Neural progenitor cell (in vitro differentiated cells): ENCODE measurements at places on chromosomes 4 and X. TPM values are rescaled to one million over a fixed set of nuclear protein-coding genes. Genes with fewer than 3 reads are reported as not detected.
A peak's percentile ranks its signal among the peaks of the same experiment; 100 is the strongest.

DNA sequence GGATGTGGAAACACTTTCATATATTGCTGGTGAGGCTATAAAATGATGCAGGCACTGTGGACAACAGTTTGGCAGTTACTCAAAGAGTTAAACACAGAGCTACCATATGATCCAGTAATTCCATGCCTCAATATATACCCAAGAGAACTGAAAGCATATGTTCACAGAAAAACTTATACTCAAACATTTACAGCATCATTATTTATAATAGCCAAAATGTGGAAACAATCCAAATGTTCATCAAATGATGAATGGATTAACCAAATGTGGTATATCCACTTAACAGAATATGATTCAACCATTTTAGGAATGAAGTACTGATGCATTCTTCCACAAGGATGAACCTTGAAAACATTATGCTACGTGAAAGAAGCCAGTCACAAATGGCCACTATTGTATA lies 603.8 kb downstream of the IQCM start:
- H3K36me3 ChIP-seq: no peaks in the 10 kb centered on the region
- H3K27me3 ChIP-seq: no peaks in the 10 kb centered on the region
- no peak overlapping the region for H3K27ac ChIP-seq
- no peaks in the 10 kb centered on the region for H3K4me1 ChIP-seq

DNA sequence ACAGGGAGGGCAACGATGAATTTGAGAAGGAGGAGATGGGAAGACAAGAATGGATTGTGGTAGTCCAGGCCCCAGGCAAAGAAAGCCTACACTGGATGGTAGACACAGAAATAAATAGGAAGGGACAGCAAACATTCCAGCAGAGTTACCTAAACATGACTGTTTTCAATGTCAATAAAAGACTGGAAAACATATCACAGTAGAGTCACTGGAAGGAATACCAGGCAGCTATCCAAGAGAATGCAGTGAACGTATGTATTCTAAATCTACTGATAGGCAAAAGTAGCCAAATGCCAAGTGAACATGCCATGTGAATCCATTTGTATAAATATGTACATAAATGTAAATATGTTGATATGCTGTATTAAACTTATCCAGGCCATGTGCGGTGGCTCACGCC lies 183.0 kb downstream of the PALLD start:
- peak overlapping the region; percentile 11 for H3K27ac ChIP-seq
- peaks cover 8% of the 10 kb centered on the region for H3K36me3 ChIP-seq
- no peak for DNase-seq
- H3K4me1 ChIP-seq: peaks cover 3% of the 10 kb centered on the region

GRCh38 chrX:110402091-110402849 lies 43.6 kb downstream of the RTL9 start:
- no peaks in the 10 kb centered on the region for H3K27me3 ChIP-seq
- H3K4me1 ChIP-seq: no peaks in the 10 kb centered on the region
- H3K4me3 ChIP-seq: no peak overlapping the region
- H3K36me3 ChIP-seq: no peaks in the 10 kb centered on the region
- no peak overlapping the region for H3K27ac ChIP-seq

DNA sequence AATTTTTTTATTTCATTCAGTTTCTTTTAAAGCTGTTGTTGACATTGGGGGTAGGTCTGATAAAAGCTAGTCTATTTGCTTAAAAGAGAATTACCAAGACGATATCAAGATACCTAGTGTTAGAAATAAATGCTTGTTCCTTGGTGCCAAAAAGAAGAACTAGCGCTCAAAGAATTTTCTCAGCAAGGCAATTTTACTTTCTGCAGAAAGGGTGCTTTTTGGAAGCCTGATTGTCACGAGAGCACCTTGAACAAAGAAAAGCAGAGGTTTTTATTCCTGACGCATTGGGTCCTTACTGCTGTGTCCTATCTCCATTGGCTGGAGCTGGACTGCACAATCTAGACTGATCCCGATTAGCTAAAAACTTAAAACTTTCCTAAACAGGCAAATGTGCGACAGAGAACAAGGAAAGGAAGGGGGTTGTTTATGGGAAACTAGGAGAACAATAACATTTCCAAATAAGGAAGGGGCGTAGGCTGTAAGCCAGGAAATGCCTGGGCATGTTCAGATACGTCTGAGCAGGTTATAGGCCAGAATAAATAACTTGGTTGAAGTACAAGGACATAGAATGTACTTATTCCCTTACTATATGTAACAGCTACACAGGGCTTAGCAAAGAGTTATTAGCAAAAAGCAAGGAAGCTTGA lies 50.3 kb upstream of the STPG2 start:
- H3K36me3 ChIP-seq: no peaks in the 10 kb centered on the region
- DNase-seq: no peak

DNA sequence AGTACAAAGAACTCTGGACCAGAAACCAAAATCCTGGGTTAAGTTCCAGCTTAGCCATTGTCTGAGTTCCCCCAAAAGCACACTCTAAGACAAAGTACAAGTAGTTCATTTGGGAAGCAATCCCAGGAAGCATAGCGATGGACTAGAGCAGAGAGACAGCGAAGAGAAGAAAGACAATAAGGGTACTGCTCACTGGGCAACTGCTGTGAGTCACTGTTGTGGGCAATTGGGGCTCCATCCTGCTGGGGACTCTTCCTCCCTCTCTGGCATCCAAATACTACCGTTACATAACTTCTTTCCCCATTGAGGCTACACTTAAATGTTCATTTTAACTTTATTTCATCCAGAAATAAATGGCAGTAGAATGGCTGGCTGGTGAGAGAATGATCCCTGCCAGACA lies 14.1 kb downstream of the SRPX start:
- H3K27me3 ChIP-seq: no peaks in the 10 kb centered on the region
- no peak for DNase-seq
- no peak overlapping the region for H3K4me3 ChIP-seq
- H3K4me1 ChIP-seq: no peaks in the 10 kb centered on the region
- H3K36me3 ChIP-seq: no peaks in the 10 kb centered on the region
- H3K27ac ChIP-seq: no peak overlapping the region

Gene DGAT2L6
- not detected in 2 replicates for total RNA-seq
